Activated effector memory CD4-positive, alpha-beta T cell treated with anti-CD3 and anti-CD28 coated beads, Interleukin-2, amount 50 U/mL, for 16 hours (primary cell): ENCODE measurements at places on chromosomes 16 and 17.

GRCh38 chr17:77943971-77944370 lies 14.5 kb upstream of the TNRC6C start:
- peak; percentile 46 for DNase-seq

- no peak for DNase-seq
Measured at GRCh38 chr17:38883592-38884526, 14.0 kb downstream of the LASP1 start.

DNA sequence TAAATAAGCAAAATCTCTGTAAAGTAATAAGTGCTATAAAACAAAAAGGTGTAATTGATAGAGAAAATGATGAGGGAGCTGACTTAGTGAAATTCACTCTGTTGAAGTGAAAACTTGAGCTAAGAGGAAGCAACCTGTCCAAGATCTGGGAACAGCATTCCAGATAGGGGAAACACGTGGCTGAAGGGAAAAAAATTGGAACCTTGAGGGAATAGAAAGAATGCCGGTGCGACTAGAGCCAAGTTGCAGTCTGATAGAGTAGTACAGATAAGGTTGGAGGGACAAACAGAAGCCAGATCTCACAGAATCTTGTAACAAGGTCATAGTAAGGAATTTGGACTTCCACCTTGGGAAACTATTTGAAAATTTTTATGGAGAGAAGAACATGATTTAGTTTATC lies 623 bp upstream of the DDX52 start:
- DNase-seq = no peak

DNA sequence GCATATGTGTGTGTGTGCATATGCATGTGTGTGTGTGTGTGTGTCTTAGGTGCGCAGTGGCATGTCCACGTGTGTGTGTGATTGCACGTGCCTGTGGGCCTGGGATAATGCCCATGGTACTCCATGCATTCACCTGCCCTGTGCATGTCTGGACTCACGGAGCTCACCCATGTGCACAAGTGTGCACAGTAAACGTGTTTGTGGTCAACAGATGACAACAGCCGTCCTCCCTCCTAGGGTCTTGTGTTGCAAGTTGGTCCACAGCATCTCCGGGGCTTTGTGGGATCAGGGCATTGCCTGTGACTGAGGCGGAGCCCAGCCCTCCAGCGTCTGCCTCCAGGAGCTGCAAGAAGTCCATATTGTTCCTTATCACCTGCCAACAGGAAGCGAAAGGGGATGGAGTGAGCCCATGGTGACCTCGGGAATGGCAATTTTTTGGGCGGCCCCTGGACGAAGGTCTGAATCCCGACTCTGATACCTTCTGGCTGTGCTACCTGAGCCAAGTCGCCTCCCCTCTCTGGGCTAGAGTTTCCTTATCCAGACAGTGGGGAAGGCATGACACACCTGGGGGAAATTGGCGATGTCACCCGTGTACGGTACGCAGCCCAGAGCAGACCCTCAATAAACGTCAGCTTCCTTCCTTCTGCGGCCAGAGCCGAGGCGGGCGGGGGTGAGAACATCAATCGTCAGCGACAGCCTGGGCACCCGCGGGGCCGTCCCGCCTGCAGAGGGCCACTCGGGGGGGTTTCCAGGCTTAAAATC lies 47.6 kb downstream of the IL21R start:
- peak; percentile 89 for DNase-seq

- DNase-seq = no peak
Measured at GRCh38 chr16:81251871-81252270, 13.4 kb downstream of the BCO1 start.
